Activated CD4-positive, alpha-beta T cell treated with anti-CD3 and anti-CD28 coated beads, Interleukin-2, amount 50 U/mL, for 16 hours (primary cell): ENCODE measurements at places on chromosomes 5 and 9.

DNA sequence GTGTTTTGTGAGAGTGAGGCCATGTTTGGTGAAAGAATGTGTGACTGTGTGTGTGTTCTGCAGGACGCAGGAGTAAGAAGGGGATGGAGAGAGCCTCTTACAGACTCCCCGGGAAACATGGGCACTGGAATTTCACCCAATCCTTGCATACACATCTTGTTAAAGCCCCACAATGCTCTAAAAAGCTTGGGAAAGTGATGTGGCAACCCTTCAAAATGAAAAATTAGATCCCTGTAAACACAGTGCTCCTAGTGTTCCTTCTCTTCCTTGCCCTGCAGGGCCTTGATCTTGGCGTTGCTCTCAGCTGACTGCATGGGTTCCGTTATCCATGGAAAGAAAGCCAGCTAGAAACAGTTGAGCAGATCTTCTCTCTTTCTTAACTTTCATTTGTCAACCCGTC lies 701.7 kb downstream of the SEMA5A start:
- no peak for DNase-seq

GRCh38 chr9:127637322-127637847 lies 25.3 kb downstream of the STXBP1 start:
- no peak for DNase-seq

- no peak for DNase-seq
These were observed 36.5 kb downstream of the NSUN2 start for GRCh38 chr5:6596388-6596787.

GRCh38 chr9:14453286-14453685 lies 139.3 kb upstream of the NFIB start:
- DNase-seq, result no peak

DNA sequence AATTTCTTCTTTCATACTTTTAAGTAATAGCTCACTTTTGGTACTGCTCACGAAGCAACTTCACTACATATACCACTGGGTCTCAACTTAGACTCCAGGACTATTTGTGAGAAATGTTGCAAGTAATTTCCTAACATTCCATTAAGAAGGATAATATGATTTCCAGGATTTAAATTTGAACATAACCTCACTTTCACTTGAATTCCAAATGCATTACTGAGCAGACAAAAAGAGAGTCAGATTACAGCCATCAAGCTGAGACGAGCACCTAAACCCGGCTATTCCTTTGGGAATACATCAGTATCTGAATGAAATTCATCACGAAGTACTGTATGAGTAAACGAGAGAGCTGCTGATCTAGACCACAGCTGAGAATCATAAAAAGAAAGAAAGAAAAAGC lies 47.3 kb downstream of the LIFR start:
- no peak for DNase-seq

DNA sequence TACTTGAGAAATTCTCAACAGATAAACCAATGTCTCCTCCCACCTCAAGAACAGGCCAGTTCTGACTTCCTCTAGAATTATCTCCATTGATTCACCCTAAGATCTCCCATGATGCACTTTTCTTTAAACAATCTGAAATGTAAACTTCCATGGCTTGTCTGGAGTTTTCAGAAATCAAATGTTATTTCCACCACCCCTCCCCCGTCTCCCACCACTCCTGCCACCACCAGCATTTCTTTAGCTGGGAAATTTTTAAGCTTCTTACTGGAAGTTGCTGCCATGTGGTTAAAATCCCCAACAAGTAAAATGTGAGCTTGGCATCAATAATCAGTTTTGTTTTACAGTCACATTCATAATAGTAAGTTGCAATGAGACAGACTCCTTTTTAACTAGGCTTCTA lies 32.8 kb upstream of the BASP1 start:
- DNase-seq, result no peak

DNA sequence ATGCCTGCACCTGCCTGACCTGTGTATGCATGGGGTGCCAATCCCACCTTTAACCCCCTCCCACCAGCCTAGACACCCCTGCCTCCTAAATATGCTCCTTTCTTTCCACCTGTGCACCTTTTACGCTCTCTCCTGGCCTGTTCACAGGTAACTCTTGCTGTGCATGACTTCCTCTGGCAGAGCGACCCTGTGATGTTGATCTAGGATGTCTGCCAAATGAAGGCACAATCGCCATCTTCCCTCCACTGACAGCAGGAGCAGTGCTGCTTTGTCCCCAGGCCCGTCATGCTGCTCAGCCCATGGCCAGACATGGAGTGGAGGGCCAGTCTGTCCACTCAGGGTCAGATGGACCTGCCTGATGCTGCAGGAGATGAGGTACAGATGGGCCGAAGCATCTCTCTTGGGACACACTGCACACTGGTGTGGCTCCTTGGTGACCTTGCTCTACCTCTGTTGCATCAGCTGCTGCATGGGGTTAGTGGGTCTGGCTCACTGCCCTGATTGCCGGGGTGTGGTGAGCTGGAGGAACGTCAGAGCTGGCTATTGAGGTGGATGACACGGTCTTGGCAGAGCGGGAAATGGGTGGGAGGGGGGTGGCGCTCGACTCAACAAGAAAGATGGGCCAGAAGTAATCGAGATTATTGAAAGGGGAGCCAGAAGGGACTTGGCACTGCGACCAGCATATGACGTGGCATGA lies 101.7 kb upstream of the PITX1 start:
- DNase-seq, result no peak

DNA sequence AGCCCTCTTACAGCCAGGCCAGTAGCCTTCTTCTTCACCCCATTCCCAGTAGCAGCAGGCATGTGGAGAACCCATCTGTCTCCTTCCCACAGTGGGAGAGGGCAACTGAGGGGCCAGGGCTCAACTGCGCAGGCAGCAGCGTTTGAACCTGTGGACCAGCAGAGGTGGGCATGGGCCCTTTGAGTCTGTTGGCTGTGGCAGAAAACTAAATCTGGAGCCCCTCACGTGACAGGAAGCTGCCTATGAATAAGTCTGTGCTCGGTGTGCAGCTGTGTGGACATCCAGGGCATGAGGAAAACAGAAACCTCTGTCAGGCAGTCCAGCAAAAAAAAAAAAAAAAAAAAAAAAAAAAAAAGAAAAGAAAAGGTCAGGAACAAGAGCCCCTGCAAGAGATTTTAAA lies 189.2 kb upstream of the NR3C1 start:
- DNase-seq, result peak; percentile 75

GRCh38 chr5:91119217-91119616 lies 263.9 kb downstream of the ARRDC3 start:
- no peak for DNase-seq

DNA sequence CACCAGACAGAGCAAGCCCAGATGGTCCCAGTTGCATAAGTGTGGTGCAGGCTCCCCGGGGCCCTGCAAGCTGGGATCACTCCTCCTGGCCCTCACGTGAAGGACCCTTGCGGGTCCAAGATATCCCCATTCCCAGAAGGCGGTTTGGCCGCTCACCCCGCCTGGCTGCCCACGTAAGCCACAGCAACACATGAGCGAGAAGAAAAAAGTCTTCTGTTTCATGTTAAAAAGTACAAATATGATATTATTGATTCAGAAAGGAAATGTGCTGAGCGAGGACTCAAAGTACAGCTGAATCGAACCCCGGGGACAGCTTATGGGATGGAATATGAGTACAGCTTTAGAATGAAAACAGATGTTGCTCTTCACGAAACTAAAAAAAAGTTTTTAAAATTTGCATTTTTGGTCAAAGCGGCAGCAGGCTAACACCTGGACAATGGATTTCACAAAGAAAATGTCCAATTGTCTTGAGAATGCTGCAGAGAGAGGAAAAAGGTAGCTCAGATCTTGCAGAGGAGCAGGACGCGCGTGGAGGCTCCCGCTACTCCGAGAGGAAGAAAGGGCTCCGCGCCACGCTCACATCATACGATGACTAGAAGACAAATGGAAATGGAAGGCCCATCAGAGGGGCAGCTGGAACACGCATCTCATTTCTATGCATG lies 427.6 kb downstream of the IRX1 start:
- no peak for DNase-seq

DNA sequence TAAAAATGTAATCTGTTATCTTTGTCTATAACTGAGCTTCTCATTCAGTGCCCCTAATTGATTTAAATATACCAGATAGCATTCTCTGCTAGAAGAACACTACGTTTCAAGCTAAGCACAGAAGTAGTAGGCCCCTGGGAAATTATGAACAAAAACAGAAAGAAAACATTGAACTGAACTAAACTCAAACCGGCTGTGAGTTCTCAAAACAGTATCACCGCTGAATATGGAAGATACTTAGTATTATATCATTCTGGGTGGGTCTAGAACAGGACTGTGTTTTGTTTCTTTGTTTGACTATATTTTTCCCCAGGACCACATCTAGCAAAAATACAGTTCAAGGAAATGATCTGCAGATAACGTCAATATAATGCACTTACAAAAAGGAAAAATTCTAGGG lies 95.1 kb upstream of the HMHB1 start:
- no peak for DNase-seq

DNA sequence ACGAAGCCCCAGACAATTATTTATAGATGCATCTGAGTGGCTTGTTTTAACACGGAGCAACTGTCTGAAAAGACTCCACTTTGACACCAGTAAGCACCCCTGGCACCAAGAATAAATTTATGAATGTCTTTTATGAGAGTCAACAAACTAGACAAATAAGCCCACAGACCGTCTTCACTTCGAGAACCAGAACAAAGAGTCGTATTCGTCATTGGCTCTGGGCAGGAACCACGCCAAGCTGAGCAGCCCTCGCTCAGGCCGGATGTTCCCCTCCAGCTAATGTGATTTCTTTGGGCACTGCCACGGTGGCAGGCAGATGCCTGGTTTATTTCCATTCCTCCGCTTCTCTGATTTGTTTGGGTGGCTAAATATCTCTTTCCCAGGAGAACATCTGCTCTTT lies 91.9 kb upstream of the STC2 start:
- DNase-seq, result no peak

GRCh38 chr9:21513431-21513830 lies 31.3 kb upstream of the IFNE start:
- no peak for DNase-seq

DNA sequence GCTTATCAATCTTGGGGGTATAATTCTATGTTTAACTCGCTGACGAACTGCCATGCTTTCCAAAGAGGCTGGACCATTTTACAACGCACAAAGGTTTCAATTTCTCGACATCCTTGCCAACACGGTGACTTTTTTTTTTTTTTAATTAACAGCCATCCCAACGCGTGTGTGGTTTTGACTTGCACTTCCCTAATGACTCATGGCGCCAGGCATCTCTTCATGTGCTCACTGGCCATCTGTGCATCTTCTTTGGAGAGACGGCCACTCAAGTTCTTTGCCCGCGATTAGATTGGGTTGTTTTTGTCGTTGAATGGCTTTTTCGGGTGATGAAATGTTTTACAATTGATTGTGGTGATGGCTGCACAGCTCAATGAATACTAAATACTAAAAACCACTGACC lies 12.5 kb upstream of the CARD9 start:
- DNase-seq, result peak; percentile 32

DNA sequence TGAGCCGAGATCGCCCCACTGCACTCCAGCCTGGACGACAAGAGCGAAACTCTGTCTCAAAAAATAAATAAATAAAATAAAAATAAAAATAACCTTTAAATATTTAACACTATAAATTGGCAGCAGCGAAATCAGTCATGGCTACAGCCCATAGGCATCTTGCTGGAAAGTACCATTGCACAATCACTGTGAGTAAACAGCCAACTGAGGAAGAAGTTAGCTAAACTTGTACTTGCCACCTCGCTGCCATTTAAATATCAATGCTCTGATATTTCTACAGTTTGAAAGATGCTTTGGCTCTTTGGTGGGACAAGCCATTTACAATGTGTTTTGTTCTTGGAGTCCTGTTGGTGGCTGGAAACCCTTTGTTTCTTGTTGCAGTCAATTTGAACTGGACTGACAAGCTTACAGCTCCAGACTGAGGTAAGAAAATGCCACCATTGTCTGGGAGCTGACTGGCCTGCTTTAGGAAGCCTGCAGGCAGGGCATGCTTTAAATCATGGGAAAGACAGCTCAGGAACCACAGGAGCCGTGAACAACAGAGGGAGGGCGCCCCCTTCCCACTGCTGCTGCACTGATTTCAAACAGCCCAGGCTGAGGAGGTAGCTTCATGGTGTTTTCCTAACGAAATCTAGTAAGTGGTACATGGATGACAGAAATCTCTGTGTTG lies 322.8 kb upstream of the RFX3 start:
- no peak for DNase-seq
